ENCODE measurements at places on chromosomes 5 and 9.

- DNase-seq = no peak
These were observed 133.1 kb downstream of the PIK3R1 start for GRCh38 chr5:68348447-68349222.

DNA sequence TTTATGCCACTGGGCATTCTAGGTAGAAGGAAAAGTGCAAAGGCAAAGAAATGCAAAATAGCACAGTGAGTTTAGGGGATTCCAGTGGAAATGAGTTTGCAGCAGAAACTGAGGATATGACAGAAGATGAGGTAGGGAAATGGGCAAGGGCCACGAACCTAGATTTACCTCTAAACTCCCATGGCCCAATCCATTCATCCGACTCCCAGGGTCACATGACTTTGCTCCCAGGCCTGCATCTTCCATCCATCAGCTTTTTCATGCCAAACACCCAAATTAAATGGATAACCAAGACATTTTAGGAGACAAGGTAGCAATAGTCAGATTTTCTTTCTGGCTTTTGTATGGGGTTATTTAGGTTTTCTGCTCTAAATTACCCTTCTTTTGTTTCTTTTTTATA is 22.2 kb upstream of the FABP6 start:
- DNase-seq = no peak

DNA sequence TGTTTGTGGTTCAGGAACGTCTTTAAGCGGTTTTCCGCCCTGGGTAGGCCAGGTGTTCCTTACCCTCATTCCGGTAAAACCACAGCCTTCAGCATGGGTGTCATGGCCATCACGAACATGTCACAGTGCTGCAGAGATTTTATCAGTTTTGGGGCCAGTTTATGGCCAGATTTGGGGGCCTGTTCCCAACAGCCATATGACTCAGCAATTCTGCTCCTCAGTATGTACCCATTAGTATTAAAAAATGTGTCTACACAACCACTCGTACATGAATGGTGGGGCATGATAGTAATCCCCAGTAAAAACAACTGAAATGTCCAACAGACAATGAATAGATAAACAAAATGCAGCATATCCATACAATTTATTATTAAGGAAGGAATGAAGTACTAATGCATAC is 51.9 kb upstream of the TTC23L start:
- no peak for DNase-seq

- DNase-seq = no peak
These were observed 6.5 kb downstream of the CYSTM1 start for GRCh38 chr5:140181525-140181924.

DNA sequence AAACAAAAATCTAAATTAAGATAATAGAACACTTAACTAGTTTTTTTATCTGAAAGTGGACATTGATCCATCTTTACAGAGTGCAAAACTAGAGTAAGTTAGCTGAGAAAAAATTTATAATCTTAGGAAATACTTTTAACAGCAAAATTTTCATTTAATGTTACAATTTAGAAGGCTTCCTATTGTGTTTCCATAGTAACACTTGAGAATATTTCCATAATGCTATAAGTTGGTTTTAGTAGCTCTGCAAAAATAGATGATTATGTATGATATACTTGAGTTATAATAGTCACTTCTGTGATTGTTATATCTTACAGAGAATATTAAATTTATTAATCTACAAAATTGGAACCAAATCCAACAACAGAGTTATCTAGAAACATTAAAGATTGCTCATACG is 78.6 kb downstream of the MTREX start:
- no peak for DNase-seq

- peak; percentile 82 for DNase-seq
These were observed 265.8 kb downstream of the MLLT3 start for GRCh38 chr9:20356403-20357036.

DNA sequence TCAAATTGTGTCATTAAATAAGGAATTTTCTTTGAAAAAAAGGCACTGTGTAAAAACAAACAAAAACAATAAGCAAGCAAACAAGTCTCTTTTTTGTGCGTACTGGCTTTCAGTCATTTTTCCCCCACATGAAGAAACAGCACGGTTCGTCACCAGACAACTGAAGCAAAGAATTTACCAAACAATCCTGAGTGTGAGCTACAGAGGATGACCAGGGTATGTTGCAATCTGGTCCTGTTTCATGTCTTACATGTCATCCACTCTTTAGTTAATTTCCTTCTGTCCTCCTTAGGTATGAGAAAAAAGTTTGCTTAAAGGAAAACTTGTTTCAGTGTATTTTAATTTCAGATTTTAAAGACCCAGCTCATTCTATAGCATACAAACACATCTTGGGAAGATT is 1080.7 kb upstream of the NUDT12 start:
- no peak for DNase-seq

- no peak for DNase-seq
These were observed 189.8 kb downstream of the ARHGAP26 start for GRCh38 chr5:142959683-142960657.

DNA sequence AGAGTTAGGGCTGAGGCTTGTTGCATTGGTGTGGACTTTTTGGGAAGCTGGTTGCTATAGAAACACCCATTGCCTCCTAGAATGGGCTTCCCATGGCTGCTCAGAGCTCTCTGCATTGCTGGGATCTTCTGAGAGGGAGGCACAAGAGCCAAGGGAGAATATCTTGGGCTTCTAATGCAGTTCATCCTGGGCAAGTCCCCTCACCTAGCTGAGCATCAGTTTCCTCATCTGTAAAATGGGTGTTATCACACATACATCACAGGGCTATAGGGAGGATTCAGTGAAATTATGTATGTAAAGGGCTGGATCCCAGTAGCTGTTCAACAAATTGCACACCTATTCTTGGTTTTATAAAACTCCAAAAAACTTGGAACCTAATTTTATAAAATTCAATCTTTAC is 106.1 kb upstream of the ALDH1B1 start:
- no peak for DNase-seq

DNA sequence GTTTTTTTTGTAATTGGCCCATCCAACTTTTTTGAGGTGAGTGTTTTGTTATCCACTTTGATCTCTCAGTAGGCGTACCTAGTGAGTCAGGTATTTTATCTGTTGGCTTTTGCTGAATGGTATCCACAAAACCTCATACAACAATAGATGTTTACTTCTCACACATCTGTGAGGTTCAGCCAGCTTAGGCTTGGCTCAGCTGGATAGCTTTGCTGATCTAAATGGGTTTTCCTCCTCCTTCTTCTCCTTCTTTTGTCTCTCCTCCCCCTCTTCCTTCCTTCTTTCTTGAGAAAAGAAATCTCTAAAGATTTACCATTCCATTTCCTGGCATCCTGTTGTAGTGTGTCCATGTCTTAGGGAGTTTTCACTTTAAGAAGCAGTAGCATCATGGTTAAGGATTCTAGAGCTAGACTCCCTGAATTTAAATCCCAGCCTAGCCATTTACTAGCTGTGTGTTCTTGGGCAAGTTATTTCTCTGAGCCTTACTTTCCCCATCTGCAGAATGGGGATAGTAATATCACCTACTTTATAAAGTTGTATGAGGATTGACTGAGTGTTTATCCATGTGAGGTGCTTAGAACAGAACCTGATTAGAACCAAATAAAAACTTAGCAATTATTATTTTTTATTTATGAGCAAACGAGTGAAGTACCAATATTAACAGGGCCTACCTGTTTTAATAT is 126.3 kb downstream of the ARHGAP26 start:
- DNase-seq = no peak

DNA sequence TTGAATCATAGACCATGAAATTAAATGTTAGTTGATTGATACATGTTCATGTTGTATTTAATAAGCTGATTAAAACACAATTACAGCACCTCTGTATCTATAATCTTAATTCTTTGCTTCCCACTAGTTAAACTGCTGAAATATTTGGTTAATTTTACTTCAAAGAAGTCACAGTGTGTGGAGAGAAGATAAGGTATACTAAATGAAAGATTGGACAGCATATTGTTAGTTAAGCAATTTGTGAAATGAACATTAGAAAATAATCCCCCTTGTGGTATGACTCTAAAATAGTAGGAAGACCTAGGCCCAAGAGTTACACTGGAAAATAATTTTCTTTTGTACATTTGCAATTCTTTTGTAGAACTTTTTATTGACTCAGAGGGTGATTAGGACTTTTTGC is 30.3 kb downstream of the MAN2A1 start:
- no peak for DNase-seq

- DNase-seq = no peak
These were observed 127.3 kb upstream of the CCDC152 start for GRCh38 chr5:42629284-42629683.

GRCh38 chr5:150567031-150567717 is 59.2 kb downstream of the NDST1 start:
- DNase-seq = no peak

GRCh38 chr9:137176302-137177182 is 4.7 kb upstream of the TMEM210 start:
- DNase-seq = no peak

DNA sequence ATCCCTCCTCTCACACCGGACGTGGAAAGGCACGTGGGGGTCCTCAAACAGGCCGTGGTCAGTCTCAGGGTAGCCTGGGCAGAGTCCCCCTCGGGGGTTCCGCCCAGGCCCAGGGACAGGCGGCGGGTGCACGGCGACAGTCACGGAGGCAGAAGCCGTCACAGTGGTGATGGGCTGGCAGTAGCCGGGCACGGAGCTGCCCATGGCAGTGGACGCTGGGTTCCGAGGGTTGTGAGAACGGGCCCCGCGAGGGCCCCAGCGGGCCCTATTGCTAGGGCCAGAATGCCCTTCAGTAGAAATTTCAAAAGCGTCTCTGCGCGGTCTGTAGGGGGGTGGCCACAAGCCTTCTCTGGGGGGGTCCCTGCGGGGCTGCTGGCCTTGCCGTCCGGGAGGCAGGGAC is 69.8 kb downstream of the PTCH1 start:
- DNase-seq = no peak

DNA sequence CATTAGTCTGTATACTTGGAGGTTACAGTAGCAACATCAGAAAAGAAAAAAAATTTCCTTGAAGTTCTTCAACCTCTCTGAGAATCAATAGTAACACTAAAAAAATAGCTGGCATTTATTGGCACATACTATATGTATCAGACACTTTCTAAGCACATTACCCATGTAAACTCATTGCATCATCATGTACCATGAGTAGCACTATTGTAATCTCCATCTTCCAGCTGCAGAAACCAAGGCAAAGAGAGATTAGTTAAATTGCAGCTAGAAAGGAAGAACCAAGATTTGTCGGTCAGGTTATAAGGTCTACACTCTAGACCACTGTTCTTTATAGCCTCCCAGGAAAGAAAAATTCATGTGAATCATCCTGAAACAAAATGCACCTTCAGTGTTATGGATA is 31.4 kb upstream of the RAB3C start:
- DNase-seq = no peak

DNA sequence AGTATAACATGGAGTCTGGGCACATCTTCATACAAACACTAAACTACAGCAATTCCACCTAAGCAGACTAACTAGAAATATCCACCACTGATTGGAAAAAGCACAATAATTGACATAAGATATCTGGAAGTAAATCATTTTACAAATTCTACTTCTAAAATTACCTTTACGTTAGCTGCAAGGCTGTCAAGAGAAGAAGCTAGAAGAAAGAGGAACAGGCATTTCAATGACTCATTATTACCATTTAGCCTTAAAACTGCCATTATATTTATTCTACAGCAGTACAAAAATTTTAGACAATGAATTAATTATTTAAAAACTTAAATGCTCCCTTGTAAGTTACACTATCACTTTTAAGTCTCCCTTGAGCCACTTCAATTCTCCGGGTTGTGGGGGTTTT is 43.4 kb upstream of the PLPP6 start:
- DNase-seq = no peak

DNA sequence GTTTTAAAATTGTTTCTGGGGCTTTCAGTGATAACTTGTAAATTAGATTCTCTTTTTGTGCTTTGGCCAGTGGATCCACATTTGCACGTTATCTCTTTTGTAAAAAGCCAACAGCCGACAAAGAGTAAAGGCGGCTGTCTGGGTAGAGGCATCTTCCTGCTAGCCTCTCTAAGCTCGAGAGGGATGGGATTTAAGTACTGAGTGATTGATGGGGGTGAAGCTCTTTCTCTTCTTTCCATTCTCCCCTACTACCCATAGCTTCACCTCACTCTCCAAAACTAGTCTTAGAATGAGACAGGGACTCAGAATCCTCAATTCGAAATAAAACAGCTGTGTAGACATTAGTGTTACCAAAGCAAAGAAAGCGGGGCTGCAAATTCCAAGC is 3.4 kb downstream of the PBX3 start:
- DNase-seq = no peak

GRCh38 chr9:74867483-74867882 is 20.2 kb downstream of the TRPM6 start:
- DNase-seq = no peak

DNA sequence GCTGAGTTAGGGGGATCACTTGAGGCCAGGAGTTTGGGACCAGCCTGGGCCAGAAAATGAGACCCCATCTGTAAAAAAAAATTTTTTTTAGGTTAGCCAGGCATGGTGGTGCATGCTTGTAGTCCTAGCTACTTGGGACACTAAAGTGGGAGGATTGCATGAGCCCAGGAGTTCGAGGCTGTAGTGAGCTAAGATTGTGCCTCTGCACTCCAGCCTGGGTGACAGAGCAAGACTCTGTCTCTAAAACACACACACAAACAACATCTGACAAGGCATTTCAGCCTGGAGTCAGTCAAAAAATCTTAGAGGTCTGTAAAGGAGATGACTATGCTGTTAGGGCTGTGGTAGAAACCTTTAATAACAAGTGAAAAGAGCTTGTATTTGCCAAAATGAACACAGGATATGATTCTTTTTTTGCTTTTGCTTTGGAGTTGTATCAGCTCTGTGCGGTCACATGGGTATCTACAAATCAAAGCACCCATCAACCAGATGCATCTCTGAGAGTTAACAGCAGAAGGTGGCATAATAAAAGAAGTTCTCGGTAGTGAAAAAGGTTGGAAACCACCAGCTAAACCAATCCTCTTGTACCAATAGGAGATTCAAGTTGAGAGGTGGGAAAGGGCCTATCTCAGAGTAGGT is 3.6 kb upstream of the PSMD5 start:
- no peak for DNase-seq

DNA sequence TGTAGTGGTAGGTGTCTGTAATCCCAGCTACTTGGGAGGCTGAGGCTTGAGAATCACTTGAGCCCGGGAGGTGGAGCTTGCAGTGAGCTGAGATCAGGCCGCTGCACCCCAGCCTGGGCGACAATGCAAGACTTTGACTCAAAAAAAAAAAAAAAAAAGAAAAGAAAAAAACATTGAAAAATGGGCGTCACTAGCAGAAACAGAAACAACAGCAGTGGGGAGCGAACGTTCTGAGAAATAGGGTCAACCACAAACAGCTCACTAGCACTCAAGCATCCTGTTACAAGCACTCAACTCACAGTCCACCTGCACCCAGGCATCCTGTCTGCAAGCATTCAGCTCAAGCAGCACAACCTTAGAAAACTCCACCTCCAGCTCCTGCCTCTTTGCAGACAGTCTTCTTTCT is 17.2 kb downstream of the TRIM14 start:
- no peak for DNase-seq

Measured in head of caudate nucleus (tissue), 42 donors.